ENCODE measurements at places on chromosomes 12 and 14. TPM values are rescaled to one million over a fixed set of nuclear protein-coding genes. Genes with fewer than 3 reads are reported as not detected.

Gene CIPC
- 26.5 TPM for polyA plus RNA-seq

Gene CRACR2A
- 1.3 TPM for polyA plus RNA-seq

Gene HRK
- polyA plus RNA-seq, result 0.59 TPM

Gene TPPP2
- 0.08 TPM for polyA plus RNA-seq

Gene KLC1
- 110 TPM for polyA plus RNA-seq

Gene DEGS2
- 0.96 TPM for polyA plus RNA-seq

Gene NKX2-1
- polyA plus RNA-seq, result not detected

Gene TUNAR
- polyA plus RNA-seq, result 0.53 TPM

Gene CCDC196
- 0.14 TPM for polyA plus RNA-seq

Gene INHBE
- polyA plus RNA-seq, result 0.36 TPM

Gene C12orf43
- 16.5 TPM for polyA plus RNA-seq

Gene ESRRB
- 8.2 TPM for polyA plus RNA-seq

Gene KRT3
- not detected for polyA plus RNA-seq

Gene R3HDM2
- 65.5 TPM for polyA plus RNA-seq

Gene FAM186B
- polyA plus RNA-seq, result 2.4 TPM

Gene ABCD2
- polyA plus RNA-seq, result 0.04 TPM

Gene ADAM21
- polyA plus RNA-seq, result 0.36 TPM

Gene DTX3
- polyA plus RNA-seq, result 82.4 TPM

Gene GARIN6
- not detected for polyA plus RNA-seq

Data from left renal pelvis (tissue), 4 donors.